ENCODE measurements at places on chromosomes 7 and 10.
A peak's percentile ranks its signal among the peaks of the same experiment; 100 is the strongest.

GRCh38 chr10:74994854-74995253 lies 116.6 kb upstream of the SAMD8 start:
- no peak for DNase-seq

- DNase-seq, result no peak
Measured at GRCh38 chr7:4168541-4168940, 513.6 kb upstream of the FOXK1 start.

DNA sequence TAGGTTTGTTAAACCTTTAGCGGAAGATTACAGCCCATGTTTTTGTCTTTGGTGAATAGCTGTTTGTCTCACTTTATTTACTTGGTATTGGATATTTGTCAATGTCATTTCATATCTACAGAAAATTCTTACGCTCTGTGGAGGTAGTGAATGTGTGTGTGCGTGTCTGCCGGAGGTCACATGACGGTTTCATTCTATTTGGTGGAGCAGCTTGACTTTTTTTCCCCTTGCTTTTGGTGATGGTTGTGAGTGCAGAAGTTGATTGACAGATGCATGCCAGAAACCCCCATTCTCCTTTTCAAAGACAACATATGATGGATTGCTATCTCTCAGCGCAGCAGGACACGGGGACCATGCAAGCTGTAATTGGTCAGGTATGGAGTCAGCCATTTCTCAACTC lies at the start of gene POU6F2:
TSS of gene POU6F2 (plus strand) at position 225 of the 400 bp plus-strand sequence. CDS start at position 270, 45 bp downstream.
- DNase-seq, result no peak

GRCh38 chr7:55224111-55224510 lies 141.0 kb upstream of the LANCL2 start:
- no peak for DNase-seq

GRCh38 chr10:130480491-130480890 lies 344.3 kb downstream of the GLRX3 start:
- DNase-seq, result no peak

DNA sequence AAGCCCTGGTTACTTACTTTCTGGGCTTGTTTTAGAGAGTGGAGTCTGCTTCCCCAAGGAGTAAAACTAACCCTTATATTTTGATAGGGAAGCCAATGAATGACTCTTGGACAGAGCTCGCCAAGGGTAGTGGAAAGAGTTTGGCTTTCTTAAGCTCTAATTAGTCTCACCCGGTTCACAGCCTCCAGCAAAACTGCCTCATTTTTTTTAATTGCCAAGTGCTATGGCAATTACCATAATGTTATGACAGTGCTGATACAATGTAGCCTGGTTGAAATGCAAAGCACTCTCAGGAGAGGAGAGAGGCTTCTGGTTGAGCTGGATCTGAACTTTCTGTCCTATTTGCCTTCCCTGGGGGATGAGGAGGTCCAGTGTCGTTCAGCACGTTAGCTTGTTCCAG lies 376.1 kb upstream of the CHRM2 start:
- no peak for DNase-seq

- DNase-seq, result no peak
Measured at GRCh38 chr7:43647339-43647672, 64.4 kb downstream of the STK17A start.

- DNase-seq, result no peak
Measured at GRCh38 chr7:107666790-107667189, 6.2 kb downstream of the SLC26A4 start.

DNA sequence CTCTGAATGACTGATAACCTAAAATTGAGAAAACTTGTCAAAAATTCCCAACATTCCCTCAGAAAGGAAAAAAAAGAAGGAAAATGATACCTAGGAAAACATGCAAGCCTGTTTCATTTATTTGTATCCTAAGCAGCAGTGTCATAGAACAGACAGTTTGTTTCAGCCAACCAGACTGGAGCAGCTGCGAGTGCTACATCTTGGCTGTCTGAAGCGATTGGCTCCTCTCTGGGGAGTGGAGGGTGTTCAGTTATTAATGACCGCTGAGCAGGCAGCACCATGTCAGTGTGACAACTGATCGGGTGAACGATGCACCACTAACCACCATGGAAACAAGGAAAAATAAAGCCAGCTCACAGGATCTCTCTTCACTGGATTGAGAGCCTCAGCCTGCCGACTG lies at the start of gene LRRN3:
TSS of gene LRRN3 (plus strand) at position 282 of the 400 bp plus-strand sequence. CDS start 31,646 bp downstream, outside the sequence.
- DNase-seq, result peak; percentile 18

GRCh38 chr7:69992938-69993337 lies 394.7 kb downstream of the AUTS2 start:
- DNase-seq, result no peak

DNA sequence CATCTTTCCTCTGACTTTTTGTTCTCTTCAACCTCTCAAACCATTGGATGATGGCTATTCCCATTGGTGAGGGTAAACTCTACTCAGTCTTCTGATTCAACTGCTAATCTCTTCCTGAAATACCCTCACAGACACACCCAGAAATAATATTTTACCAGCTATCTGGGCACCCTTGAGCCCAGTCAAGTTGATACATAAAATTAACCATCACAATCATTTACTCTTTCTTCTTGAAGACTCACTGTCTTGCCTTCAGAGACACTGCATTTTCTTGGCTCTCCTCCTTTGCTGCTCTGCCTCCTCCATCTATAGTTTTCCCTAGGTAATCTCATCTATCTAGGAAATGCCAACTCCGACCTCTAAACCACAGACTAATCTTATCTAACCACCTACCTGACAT lies 12.6 kb upstream of the PRRT4 start:
- no peak for DNase-seq

GRCh38 chr7:969403-969802 lies 5.9 kb downstream of the COX19 start:
- DNase-seq, result no peak

- peak; percentile 45 for DNase-seq
Measured at GRCh38 chr10:80461208-80462183, 7.4 kb downstream of the TSPAN14 start.

GRCh38 chr7:34160261-34160752 lies 255.0 kb downstream of the BMPER start:
- peak; percentile 95 for DNase-seq

GRCh38 chr10:119834188-119834587 lies 38.5 kb downstream of the MCMBP start:
- DNase-seq, result no peak

- DNase-seq, result no peak
Measured at GRCh38 chr7:23520582-23520981, 11.2 kb downstream of the TRA2A start.

DNA sequence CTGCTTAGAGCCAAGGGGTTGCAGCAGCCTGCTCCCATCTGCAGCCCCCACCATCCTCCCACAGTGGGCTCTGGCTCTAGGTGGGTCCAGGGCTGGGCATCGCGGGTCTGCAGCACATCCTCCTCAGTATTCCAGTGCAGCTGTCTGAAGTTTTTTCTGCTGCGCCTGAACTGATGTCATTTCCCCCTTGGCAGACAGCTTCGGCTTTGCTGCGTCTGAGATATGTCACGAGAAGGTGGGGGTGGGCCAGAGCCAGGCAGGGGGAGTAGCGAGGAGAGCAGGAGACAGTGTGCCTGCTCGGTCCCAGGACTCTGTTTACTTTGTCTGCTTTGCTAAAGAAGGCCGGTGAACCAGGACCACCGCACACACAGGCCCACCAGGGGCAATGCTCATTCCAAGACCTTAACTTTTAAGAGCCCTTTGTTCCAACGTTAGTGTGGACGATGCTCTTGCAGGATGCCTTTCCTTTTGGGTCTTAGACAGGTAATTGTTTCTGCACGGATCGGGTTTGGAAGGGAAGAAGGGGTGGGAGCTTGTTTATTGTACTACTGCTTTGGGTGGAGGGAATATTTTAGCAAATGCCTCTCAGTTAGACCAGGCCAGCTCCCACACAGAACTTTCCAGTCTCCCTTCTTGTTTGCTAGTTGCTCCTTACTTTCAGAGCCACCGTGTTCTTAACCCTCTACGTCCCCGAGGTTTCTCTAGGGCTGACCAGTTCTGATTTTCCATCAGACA lies 32.4 kb downstream of the WBP1L start:
- peak; percentile 46 for DNase-seq

DNA sequence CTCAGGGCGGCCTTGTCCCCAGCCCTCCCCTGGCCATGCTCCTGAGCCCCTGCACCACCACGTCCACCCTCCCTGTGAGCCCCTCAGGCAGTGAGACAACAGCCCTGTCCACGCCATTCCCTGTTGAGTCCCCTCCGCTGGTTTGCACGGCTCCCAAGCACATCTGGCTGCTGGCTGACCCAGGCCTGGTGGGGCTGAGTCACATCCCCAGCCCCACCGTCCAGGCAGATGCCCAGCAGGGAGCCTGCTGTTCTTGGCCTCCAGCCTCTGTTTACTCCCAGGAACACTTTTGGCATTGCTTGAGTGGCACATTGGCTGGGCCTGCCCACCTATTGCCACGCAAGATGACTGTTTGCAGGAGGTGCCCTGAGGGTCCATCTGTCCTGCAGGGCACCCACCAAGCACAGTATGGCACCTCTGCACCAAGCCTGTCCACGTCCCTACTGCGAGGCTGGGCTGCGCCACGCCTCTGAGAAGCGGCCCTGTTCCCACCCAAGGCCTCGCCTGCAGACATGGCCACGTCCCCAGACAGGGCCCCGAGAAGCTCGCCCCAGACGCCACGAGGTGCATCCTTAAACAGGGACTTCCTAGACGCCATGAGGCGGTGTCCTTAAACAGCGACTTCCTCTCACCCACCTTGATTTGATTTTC lies 48.4 kb upstream of the INPP5A start:
- no peak for DNase-seq

DNA sequence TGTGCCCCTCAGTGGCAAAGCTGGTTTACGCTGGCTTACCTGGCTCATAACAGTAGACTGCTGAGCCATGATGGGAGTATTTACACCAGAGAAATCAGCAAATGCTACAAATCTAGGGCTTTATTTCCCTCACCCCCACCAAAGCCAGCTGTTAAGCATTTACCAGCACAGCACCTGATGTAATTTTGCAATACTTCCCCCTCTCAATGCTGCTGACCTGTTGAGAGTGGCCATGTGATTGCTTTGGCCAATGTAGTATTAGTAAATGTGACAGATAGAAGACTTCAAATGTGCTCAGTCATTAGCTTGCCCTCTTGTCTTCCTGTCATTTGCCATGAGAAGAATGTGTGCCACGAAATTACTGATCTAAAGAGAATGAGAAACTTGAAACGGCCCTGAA lies 46.6 kb downstream of the HERPUD2 start:
- DNase-seq, result no peak

- no peak for DNase-seq
Measured at GRCh38 chr7:50629238-50629901, 64.2 kb upstream of the DDC start.

- no peak for DNase-seq
Measured at GRCh38 chr10:48455055-48455391, 148.5 kb downstream of the MAPK8 start.

DNA sequence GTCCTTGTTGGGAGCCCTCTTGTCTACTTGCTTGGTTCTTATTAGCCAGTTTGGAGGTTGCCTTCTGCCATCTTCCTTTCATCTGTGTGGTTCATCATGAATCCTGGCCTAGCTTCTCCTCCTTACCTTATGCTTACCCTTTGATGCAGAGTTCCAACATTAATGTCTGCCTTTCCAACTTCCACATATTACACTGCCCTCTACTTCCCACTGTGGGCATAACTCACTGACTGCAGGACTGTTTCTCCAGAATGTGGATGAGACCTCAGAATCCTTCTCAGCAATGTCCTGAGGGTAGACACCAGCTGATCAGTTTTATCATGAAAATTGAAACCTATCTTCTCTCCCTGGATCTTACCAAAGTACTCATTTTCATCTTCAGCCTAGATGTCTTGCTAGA lies 491.0 kb downstream of the LRMDA start:
- DNase-seq, result no peak

- DNase-seq, result no peak
Measured at GRCh38 chr7:106824458-106824857, 40.6 kb upstream of the PIK3CG start.

DNA sequence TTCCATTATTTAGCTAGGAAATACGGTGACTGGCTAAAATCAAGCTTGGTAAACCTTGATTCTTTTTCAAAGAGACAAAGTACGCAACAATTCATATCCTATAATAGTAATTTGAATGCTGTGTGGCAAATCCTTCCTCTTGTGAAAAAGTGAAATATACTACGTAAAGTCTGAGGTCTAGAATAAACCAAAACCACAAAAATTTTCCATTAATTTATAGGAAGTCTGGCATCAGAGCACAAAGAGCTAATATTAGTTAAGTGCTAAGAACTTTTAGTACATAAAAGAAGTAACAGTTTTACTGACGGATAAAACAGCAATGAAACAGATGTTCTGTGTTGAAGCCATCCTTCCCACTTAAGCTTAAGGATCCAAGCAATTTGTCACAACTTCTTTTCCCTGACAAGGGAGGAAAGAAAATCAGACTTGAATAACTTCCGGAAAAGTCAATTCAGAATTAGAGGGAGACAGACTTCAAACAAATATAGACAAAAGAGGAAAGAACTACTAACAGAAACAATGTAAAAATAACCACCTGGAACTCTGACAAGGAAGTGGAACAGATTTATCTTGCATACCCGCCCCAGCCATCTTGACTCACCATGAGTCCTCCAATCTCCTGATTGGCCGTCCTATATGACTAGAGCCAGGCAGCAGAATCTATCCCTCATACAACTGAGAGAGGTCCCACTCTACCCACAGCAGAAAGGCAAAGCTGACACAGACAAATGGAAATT lies 34.6 kb downstream of the RHEB start:
- no peak for DNase-seq

- DNase-seq, result peak; percentile 73
Measured at GRCh38 chr7:116999311-116999710, 46.0 kb downstream of the ST7 start.

GRCh38 chr10:23981520-23982309 lies 227.2 kb upstream of the KIAA1217 start:
- DNase-seq, result no peak

GRCh38 chr10:59965899-59966650 lies 59.7 kb upstream of the CCDC6 start:
- peak; percentile 61 for DNase-seq

GRCh38 chr10:118467200-118467599 lies 125.1 kb upstream of the FAM204A start:
- no peak for DNase-seq

GRCh38 chr7:4234886-4235285 lies 447.2 kb upstream of the FOXK1 start:
- no peak for DNase-seq
